ENCODE measurements at places on chromosomes 5 and 9.

DNA sequence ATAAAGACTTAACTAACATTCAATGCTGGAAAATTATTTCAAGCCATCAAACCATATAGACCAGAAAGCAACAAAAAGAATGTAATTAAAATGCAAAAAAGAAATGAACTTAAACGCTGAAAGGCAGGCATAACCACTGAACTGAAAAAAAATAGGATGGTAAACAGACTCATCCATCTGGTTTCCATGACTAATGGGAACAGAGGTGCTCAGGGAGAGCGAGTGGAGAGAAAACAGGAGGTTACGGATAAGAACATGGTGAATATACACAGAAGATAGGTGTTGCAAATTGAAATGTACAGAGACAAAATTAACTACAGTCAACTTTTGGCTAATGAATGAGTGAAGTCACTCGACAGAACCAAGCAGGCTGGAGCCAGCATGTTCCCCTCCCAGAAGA is 43.5 kb upstream of the RNF38 start:
- DNase-seq, result no peak

DNA sequence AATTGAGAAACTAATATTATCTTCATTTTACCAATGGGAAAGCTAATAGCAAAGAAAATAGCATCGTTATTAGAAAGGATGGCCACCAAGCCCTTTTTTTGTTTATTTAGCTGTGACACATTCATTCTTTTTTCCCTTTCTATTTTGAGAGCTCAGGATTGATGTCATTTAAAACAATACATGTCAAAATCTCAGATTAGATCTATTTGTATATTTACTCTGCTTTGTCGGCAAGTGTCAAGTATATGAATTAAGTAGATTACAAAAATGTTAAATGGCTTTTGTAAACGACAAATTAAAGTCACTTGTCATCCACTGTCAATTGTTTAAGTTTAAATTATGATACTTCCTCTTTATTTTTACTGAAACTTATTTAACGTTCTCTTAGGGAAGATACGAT is 118.9 kb downstream of the PAM start:
- DNase-seq, result no peak

- no peak for DNase-seq
These were observed 12.2 kb downstream of the PPP3R2 start for GRCh38 chr9:101582553-101582952.

DNA sequence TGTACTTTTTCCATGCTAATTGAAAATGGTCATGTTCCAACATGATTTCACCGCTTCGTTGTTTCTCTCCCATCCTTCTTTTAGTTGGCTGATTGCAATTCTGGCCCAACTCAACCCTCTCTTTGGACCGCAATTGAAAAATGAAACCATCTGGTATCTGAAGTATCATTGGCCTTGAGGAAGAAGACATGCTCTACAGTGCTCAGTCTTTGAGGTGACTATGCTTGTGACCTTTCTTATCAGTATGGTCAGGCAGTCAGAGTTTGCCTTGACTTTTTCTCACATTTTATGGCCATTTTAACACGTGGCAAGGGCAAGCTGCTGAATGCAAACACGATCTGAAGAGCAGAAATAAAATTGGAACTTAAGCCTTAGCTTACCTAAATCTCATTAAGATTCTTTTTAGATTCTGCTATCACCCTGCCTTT is 36.0 kb upstream of the CREBRF start:
- DNase-seq, result no peak

GRCh38 chr9:70011366-70011765 is 32.3 kb upstream of the MAMDC2 start:
- DNase-seq, result no peak

DNA sequence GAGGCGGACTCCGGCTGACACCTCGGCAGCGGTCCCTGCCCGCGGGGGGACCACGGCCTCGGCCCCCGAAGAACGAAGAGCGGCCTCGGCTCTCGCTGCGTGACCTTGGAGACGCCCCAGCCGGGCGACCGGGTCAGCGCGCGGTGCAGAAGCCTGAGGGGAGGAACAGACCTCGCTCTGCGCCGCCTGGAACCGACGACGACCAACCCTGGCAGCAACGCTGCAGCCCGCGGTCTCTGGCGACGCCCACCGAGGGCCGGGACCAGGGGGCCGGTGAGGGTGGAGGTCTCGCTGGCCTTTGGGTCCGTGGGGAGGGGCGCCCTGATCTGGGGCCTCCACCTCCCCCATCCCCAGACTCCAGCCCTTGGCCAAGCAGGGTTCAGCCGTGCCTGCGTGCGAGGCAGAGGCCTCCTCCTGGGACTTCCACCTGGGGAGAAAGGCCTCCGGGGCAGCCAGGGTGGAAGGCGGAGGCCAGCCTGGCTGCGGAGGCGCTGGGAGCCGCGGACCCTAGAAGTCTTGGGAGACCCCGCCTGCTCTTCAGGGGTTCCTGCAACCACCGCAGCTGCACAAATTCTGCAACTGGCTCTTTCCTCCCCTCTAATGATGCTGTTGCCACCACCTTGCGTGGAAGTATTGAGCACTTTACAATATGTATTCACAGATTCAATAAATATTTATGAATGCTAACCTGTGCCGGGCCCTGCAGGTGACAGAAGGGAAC is 44.3 kb upstream of the SLC12A7 start:
- no peak for DNase-seq

DNA sequence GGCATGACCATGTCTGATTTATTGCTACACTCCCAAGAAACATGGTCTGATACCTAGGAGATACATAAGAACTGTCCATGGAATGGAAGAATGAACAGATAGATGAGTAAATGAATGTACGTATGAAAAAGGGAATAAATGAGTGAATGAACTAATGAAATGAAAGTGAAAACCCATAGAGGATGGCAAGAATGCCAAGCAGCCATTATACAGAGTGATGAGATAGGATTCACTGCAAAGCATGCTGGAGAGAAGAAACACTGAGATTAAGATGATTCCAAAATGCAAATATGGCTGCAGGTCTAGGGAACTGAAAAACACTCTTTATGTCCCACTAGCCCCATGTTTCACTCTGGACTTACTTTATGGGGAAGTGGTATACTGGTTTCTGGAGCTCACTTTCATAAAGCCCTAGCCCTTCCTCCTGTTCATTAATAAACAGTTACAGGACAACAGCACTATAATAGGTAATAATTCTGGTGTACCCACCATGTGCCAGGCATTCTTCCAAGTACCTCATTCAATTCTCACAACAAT is 170.3 kb upstream of the RAD23B start:
- no peak for DNase-seq

GRCh38 chr9:132168347-132168746 is 6.5 kb downstream of the NTNG2 start:
- no peak for DNase-seq

DNA sequence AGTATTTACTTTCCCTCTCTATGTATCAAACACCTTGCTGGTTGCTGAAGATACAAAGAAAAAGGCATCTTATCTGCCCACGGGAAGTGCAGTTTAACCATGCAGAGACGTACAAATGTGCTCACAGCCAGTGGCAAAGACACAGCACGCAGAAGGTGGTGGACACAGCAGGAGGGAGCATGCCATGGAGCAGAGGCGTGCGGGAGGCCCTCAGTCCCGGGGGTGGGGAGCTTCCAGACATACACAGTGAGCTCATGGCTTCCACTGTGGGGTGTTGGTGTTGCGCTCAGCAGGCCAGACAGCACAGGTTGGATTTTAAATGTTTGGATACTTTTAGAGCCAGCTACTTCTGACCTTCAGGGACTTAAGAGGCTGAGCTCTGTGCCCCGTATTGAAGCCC is 8.8 kb upstream of the BARX1 start:
- DNase-seq, result no peak

DNA sequence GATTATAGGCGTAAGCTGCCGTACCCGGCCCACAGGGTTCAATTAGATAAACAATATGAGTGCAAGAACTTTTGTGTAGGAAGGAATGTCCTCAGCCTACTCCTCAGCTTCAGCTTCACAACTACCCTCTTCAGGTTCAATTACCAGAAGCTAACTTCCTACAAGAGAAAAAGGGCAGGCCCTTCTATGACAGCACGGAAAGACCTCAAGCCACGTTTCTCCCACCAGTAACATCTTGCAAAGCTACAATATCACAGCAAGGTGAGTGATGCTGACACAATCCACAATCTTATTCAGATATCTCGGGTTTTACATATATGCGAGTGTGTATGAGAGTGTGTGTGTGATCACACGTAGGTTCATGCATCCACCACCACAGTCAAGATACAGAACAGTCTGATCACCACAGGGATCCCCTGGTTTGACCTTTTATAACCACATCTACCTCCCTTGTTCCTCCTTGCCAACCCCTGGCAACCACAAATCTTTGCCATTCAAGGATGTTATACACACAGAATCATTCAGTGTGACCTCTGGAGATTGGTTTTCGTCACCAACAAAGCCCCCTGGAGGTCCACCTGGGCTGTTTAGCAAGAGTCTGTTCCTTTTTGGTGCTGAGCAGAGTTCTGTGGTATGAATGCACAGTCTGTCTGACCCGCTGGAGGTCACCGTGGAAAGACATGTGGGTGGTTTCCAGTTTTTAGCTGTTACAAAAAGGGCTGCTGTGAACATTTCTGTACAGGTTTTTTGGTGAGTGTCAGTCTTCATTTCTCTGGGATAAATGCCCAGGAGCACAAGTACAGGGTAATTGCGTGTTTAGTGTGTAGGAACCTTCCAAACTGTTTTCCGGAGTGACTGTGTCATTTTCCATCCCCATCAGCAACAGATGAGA is 38.2 kb downstream of the IPPK start:
- DNase-seq, result no peak

GRCh38 chr9:87513880-87514535 is 16.3 kb downstream of the DAPK1 start:
- no peak for DNase-seq
